Hematopoietic multipotent progenitor cell treated with erythropoietin and hydrocortisone succinate and interleukin-3 and kit ligand, for 6 days (in vitro differentiated cells): ENCODE measurements at places on chromosomes 4 and X.

GRCh38 chrX:41336447-41336846, 2.5 kb downstream of the DDX3X start:
- no peak for DNase-seq

DNA sequence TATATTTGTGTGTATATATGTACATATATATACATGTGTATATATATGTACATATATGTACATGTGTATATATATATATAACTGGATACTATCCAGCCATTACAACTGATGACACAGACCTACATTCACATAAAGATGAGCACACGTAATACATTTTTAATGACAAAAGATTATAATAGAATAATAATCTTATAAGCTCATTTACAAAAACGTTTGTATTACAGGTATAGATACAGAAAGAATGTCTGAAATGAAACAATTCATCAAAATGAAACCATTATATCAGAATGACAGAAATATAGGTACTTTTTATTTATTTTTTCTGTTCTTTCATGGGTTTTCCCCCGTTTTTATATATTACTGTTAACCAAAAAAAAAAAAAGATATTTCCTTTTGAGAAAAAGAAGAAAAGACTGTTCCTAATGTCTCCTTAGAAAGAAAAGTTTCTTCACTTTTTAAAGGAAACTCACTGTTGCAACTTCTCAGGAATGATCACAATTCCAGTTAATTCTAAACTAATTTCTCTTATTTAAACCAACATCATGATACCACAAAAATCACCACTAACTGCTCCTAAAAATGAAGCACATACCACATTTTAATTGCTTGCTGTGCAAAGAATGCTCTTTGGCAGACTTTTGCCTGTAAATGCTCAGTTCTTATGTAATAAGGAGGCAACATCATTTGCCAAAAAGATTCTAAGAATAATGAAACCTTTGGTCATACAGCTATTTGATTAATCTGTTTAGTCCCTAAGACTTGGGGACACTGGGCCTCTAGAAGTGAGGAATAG, 18.9 kb downstream of the LEF1 start:
- no peak for DNase-seq

GRCh38 chr4:3220476-3221183, 28.3 kb upstream of the MSANTD1 start:
- no peak for DNase-seq

- no peak for DNase-seq
These were observed 103.3 kb upstream of the PCDH18 start for GRCh38 chr4:137635601-137636000.

GRCh38 chr4:98377559-98377958, 116.4 kb downstream of the RAP1GDS1 start:
- no peak for DNase-seq

GRCh38 chrX:51281758-51282318, 50.8 kb upstream of the NUDT10 start:
- no peak for DNase-seq

DNA sequence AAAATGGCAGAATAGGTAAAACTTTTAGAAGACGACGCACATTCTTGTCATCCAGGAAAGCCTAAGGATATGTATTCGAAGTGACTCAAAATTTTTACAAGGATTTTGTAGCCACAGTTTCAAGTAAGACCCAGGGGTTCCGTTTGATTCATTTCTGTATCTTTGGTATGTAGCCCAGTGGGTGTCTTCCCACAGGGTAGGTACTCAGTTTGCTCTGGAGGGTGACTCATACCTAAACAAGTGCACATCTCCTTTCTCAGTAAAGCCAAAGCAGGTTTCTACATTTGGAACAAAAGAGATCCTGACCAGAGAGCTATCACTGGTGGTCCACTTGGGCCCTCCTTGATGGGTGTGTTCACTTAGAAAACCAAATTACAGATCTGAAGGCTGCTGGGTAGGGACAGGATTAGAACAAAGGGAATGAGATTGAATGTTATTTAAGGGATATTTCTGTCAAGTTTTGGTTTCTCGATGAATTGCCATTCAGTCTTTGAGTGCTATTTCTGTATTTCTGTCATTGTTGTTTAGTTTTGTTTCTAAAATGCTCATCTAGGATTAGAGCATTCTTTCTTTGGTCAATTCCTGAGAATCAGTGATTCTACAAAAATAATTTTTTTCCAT, 56.1 kb downstream of the PLS3 start:
- no peak for DNase-seq

DNA sequence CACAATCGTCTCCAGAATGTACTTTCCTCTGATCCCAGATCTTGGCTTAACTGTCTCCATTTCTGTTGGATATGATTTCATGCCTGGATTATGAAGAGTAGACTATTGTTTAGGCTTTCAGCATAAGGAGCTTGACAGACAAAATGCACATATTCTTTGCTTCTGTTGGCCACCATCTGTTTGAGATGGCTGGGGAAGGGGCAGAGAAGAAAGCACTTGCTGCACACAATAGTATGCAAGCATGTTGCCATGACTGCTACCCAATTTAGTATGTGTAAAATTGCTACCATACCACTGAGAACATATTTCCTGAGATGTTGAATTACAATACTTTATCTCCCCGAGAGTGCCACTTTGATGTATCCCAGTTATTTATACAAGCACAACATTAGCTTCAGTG, 127.9 kb upstream of the BMPR1B start:
- DNase-seq, result no peak

- DNase-seq, result no peak
These were observed 823.8 kb downstream of the CCSER1 start for GRCh38 chr4:90951037-90951436.

GRCh38 chrX:91331476-91331875, 103.2 kb upstream of the PABPC5 start:
- no peak for DNase-seq

DNA sequence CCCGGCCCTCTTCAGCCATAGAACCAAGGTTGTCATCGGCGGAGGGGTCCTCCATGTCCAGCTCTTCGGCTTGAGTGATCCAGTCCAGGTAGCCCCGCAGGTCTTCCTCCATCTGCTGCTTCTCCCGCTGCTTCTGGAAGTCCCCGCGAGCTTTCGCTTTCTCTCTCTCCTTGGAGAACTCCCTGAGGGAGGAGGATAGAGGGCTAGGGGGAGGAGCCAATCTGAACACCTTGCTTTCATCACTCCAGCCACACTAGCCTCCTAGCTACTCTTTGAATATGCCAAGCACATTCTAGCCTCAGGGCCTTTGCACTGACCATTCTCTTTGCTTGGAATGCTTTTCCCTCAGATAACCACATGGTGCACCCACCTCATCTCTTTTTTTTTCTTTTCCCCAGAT, 6.2 kb downstream of the CACNA1F start:
- DNase-seq, result no peak

GRCh38 chr4:67929426-67929825, 33.9 kb downstream of the TMPRSS11A start:
- no peak for DNase-seq

- no peak for DNase-seq
These were observed 15.2 kb upstream of the GPC3 start for GRCh38 chrX:134000260-134001245.

GRCh38 chr4:83563998-83564397, 28.1 kb downstream of the GPAT3 start:
- peak; percentile 80 for DNase-seq

GRCh38 chr4:52572936-52573485, 86.1 kb downstream of the USP46 start:
- no peak for DNase-seq

DNA sequence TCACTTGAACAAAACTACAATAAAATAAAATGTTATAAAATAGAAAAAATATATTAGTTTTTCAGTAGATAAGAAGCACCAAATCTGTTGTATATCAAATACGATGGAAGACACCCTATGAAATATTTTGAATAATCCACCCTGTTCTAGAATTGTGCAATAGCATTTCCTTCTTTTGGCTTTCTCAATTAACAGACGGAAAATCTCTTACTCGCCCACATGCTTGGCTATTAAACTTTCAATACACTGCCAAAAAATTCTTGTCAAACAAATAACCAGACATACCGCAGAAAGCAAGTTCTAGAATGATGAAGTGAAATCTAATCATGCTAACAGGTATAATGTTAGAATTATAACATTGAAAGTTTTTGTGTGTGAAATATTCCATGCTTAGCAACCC, 671.6 kb upstream of the SLIT2 start:
- DNase-seq, result no peak

DNA sequence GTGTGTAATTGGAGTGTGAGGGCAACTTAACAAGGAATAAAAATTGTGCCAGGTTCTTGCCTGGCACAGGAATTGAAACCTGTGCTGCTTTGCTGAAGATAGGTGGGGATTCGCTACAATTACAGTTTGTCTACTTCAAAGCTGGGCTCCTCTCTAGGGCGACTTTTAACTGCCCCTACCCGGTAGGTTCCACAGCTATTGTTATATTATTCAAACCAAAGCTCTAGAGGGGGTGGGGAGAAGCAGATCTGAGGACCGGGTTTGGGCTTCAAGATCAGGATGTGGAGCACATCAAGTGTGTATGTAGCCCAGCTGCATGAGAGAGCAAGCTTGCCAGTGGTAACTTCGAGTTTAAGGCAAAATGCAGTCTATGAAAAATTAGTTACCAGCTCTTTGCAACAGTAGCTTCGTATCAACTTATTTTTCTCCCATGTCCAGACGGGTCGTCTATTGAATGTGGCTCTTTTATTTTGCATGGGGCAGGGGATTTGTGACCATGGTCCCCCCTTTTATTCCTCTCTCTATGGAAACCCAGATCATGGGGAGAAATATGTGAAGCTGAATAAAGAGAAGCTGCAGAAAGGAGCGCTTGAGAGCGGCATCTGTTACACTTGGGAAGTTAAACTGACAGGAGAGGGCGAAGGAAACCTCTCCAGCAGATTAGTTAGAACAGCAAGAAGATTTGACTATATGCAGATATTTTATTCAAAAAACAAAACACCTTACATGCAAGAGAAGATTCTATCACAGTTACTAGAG, 3.2 kb upstream of the POU3F4 start:
- DNase-seq, result no peak

DNA sequence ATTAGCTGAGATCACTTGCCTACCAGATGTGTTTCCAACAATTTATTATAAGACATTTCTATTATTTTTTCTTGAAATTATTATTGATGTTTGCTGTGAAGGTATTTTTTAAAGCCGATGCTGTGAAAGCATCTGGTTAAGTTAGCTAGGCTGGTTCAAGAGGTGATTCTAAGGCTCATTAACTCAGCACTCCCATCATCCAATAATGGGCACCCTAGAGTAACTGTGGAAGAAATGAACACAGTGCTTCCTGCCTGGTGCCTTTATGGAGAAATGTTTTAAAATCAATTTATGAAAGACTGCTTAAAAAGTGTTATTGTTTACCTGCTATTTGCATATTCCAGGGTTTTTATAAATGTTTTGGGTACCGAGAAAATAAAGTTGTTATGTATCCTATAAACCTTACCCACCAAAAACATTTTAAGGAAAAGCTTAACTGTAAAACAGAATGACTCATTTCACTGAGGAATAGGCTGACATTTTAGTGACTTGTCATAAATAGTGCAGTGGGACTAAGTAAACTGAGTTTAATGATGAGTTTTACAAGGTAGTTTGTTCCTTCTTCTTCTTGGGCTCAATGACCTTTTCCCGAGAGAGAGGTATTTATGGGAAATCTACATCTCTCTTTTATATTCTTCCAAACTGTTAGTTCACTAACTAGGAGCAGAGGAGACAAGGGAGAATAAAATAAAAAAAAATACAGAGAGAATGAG, 310.0 kb upstream of the AADAT start:
- DNase-seq, result no peak

GRCh38 chrX:141375011-141375760, 132.9 kb upstream of the SPANXC start:
- DNase-seq, result no peak

GRCh38 chr4:111631215-111631999, 513.8 kb upstream of the FAM241A start:
- DNase-seq, result peak; percentile 32

GRCh38 chr4:109861916-109862511, 14.1 kb downstream of the LRIT3 start:
- DNase-seq, result no peak

DNA sequence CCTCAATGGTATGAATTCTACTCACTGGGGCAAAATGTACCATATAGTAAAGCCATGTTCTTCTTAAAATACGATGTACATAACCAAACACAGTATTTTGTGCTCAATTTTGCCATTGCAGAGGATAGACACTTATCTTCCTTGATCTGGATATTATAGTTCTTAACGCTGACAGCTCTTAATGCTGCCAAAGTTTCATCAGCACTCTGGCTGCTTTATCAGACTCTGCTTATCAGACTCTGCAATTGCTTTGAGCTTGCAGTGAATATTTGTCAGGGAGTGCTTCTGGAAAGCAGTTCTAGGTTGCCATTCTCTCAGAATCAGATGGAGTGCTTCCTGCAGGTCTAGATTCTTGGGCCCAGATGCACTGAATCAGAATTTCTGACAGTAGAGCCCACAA, 863.1 kb downstream of the CCSER1 start:
- no peak for DNase-seq

- DNase-seq, result no peak
These were observed 177.2 kb downstream of the VSIG4 start for GRCh38 chrX:65862638-65863037.

GRCh38 chr4:106694232-106694631, 325.7 kb upstream of the GIMD1 start:
- DNase-seq, result no peak

DNA sequence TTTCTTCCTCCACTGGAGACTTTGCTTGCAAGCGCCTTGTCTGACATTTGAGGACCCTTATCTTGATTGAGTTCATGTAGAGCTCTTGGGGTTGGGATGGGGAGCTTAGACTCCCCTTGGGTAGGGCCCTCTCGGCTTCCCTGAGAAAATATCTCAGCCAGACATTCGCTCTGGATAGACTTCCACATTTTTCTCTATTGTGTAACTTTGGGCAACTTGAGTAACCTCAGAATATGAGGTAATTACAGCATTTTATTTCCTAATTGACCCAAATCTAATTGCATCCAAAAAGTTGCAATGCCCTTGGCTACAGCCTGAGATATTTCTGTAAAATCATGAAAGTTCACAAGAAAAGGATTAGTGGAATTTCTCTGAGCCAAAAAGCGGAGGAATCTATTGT, 102.8 kb upstream of the MXRA5 start:
- DNase-seq, result no peak

GRCh38 chr4:54224996-54225597, 4.0 kb upstream of the PDGFRA start:
- DNase-seq, result no peak

DNA sequence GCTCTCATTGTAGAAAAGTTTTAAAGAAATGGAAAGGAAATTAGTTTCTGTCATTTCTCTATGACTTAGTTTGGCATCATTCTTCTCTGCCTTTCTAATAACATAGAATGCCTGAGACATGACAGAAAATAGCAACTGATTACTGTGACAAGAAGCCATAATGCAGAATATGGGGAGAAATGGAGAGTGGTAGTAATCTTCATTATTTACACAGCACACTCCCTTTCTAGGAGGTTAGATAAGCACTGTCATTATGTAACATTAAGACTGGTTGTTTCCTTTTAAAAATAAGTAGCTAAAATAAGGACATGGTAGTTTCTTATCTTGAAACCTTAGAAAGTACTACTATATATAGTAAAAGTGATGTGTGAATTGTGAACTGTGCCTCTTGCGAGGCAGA, 1227.9 kb upstream of the PABPC4L start:
- DNase-seq, result no peak

- no peak for DNase-seq
These were observed 138.8 kb downstream of the PDLIM5 start for GRCh38 chr4:94590493-94590892.
